ENCODE measurements at places on chromosomes 2 and 18. TPM values are rescaled to one million over a fixed set of nuclear protein-coding genes. Genes with fewer than 3 reads are reported as not detected.
A peak's percentile ranks its signal among the peaks of the same experiment; 100 is the strongest.

The CTLA4 gene
- polyA plus RNA-seq, result 0.09 TPM

The CDK5R2 gene
- 0.29 TPM for polyA plus RNA-seq

The SERPINB3 gene
- polyA plus RNA-seq, result not detected

The PARD3B gene
- polyA plus RNA-seq, result 6.8 TPM

DNA sequence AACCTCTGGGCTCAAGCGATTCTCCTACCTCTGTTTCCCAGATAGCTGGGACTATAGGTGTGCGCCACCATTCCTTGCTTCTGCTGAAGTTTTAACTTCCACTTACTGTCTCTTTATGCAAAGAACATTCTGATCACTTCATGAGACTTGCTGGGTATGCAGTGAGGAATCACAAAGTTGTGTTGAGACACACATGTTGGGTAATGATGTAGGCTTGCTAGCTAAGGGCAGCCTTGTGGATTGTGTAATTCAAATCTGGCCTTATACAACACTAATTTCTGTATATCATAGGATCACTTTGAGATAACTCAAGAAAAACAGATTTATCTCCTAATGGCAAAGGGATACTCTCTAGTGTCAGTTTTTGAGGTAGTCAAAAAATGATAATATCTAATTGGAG is 24.2 kb downstream of the XRCC5 start:
- DNase-seq, result no peak

DNA sequence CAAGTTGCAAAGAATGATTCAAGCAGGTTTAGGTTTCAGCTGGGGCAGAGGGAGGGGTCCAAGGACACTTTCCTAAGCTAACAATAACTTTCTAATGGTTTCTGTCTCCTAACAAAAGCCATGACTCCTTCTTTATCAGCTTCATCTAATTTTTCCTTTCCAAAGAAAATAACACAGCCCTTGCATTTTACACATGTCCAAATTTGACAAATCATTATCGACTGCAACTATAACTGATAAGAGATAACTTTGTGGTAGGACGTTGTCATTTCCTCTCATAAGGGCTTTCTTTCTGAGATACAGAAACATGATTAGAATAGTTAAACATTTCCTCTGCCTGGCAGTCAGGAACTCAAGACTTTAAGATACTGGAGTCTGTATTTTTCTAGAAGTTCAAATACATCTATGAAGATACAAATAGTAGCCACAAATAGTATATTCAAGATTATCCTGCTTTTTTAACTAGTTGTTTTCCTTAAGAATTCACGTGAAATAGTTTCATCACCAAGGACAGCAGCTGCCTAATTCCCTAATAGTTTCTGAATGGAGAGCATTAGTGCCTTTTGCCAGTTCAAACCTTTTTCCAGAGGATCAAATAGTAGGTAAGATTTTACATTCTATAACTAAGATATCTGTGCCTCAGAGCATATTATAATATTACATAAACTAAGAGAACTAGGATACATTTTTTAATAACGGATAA is 263.2 kb downstream of the EXOC6B start:
- no peak for DNase-seq

DNA sequence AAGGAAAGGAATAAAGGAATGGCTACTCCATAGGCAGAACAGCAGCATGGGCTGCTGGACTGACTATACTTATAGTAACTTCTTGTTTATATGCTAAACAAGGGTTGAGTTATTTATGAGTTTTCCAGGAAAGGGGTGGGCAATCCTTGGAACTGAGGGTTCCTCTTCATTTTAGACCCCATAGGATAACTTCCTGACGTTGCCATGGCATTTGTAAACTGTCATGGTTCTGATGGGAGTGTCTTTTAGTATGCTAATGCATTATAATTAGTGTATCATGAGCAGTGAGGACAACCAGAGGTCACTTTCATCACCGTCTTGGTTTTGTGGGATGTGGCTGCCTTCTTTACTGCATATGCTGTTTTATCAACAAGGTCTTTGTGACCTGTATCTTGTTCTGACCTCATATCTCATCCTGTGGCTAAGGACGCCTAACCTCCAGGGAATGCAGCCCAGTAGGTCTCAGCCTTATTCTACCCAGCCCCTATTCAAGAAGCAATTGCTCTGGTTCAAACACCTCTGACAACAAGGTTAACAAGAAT is 98.6 kb upstream of the CABLES1 start:
- DNase-seq, result no peak

DNA sequence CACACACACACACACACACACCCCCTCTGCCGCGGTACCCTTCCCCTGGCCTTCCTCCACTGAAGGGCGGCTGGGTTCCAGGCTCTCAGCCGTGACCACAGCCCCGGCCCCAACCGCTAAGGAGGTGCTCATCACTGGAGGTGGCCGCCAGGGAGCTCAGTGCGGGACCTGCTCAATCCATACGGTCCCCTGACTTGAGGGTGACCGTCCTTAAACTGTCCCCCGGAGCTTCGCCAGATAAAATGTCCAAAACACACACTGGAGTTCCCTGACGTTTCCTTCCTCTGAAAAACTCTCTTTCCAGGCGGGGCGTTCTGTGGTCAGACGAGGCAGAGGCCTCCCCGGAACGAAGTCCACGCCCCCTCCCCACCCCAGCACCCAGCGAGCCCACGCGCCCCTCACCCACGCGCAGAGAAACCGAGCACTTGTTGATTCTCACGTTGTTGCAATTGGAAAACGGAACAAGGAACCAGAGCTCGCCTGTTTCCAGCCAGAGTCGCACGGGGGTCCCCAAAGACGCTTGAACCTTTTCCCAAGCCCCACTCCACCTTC is 1.4 kb downstream of the MBP start:
- DNase-seq, result no peak

DNA sequence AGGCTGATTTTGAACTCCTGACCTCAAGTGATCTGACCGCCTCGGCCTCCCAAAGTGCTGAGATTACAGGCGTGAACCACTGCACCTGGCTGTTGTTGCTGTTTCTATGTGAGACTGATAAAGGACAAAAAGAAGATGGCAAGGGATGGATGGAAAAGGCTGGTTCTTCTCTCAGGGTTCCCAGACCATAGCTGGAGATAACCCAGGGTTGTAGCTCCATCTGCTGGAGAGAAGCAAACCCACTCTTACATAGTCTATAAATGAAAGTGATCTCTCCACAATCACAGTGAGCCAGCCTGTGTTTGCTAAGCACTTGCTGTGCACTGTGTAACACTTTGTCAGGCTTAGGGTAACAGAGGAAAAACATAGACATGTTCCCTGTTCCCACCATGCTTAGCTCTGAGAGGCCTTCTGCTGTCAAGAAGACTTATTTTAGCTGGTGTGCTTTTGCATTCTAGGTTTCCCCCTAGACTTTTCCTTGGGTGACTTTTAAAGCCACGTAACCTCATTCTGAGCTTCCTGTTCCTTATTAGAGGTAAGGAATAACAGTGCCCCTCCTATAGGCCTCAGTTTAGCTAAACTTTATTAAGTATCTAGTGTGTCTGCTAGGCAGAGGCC is 49.7 kb downstream of the LIMS1 start:
- DNase-seq, result peak; percentile 58

DNA sequence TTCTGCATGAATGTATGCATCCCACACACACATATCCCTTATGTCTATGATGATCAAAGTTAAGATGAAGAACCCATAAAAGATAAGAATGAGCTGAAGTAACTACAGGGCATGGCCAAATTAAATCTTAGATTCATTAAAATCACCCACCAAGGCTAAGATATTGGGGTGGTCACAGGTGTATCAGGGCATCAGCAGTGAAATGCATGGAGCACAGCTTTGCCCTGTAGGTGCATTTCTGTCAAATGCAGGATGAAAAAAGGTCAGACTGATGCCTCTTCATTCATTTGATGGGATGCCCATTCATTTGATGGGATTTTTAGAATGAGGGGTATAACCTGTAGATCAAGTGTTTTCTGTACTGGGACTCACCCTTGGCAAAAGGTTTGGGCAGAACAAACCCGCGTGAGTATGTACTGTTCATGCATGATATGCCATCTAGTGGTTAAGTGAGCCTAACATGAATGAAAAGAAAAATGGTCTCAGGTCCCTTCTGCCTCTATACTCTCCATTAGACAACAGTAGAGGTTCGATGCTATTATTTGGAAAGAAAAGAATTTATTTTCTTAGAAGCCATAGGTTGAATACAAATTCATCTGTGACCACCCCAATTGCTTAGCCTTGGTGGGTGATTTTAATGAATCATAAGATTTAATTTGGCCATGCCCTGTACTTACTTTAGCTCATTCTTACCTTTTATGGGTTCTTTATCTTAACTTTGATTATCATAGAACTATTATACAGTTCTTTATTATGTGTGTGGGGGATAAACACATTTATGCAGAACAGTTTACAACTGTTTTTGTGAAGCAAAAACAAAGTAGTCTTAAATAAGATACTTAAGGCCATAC is 43.2 kb upstream of the NOSTRIN start:
- peak; percentile 31 for DNase-seq

DNA sequence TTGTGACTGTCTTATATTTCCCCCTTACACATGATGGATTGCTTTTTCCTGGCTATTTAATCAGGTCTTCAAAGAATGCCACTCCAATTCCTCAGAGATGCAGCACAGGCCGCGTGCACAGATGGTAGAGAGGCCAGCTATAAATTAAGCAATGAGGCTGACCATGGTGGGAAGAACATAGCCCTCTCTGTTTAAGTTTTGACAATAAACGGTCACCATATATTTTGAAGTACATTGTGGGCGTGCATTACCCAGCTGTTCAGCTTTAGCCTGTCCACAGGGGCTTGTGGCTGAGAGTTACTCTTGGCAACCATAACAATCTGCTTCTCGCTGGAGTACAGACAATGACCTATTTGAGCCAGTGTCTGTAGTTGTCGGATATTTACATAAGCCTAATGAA is 730.8 kb downstream of the DCC start:
- DNase-seq, result no peak

- DNase-seq, result no peak
Observed at GRCh38 chr2:47016172-47016913, 100.7 kb upstream of the MCFD2 start.

DNA sequence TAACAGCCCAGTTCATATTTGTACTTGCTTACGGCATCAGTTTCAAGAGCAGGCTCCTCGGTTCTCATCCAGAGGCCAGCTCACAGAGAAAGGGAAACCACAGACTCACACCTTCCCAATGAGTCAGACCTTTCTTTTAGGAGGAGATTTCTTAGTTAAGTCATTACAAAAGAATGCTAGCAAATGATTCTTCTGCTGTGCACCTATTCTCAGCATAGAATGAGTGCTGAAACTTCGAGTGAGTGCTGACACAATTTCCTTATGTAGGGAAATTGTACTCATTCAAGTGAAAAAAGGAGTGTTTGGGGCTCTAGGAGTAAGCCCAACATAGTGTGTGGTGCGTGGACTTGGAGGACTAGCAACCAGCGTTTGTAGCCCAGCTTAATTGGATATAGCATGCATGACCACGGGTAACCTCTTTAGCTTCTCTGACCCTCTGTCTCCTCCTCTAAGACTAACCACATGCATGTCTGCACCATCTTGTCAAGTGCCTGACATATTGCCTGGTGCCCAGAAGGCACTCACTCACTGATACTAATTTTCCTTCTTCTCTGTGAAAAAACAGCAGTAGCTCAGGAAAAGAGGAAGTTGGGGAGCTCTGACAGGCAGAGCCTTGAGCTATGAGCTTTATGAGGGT is 87.0 kb downstream of the ALPK2 start:
- no peak for DNase-seq

GRCh38 chr18:56563568-56563967 is 74.8 kb downstream of the TXNL1 start:
- DNase-seq, result no peak

GRCh38 chr2:113686537-113686936 is 59.5 kb downstream of the RABL2A start:
- DNase-seq, result no peak

DNA sequence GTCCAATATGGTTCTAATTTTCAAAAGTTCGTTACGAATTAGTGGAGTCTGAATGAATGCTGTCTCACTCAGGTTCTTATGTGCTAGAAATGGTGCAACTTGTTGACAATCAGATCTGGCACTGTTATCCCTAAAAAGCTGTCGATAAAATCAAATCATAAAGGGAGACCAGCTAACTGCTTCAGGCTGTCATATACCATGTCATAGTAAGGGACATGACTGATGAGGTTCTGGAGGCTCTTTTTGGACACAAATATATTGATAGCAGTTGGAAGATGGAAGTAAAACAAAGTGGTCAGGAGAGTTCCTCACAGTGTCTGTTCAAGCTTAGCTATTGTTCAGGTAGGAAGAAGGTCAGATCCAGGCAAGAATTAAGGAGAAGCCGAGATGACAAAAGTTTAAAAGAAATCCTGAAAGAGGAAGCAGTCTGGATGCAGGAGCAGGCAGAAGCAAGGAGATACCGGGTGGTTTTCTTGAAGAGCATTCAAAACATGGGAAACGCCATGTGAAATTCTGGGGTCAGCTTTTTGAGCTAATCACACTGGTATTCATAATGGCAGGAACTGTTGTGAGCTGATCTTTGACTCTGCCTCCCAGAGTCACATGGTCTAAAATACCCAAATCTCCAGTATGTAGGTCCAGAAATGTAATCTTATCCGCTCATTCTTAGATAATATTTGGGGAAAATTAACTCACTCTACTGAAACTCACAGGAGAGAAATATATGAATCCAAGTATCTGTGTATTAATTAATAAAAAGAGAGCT is 9.4 kb upstream of the CAVIN2 start:
- no peak for DNase-seq

- no peak for DNase-seq
Observed at GRCh38 chr2:170816504-170817092, at the start of gene GAD1. Gene GAD1, plus strand, starts transcription at chr2:170816887. Its CDS starts 1,705 bp downstream, at chr2:170818592.

DNA sequence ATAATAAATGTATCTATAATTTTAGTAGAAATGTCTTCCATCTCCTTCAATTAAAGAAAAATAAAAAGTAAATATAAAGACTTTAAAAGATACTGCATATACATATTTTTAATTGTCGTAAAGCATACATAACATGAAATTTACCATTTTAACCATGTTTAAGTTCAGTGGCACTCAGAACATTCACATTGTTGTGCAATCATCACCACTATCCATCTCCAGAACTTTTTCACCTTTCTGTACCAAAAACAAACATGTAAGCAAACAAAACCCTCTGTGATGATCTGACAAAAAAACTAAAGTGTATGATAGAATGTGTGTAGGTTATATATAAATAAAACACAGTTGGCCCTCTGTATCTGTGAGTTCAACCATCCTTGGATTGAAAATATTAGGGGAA is 13.4 kb upstream of the DCTN1 start:
- no peak for DNase-seq

DNA sequence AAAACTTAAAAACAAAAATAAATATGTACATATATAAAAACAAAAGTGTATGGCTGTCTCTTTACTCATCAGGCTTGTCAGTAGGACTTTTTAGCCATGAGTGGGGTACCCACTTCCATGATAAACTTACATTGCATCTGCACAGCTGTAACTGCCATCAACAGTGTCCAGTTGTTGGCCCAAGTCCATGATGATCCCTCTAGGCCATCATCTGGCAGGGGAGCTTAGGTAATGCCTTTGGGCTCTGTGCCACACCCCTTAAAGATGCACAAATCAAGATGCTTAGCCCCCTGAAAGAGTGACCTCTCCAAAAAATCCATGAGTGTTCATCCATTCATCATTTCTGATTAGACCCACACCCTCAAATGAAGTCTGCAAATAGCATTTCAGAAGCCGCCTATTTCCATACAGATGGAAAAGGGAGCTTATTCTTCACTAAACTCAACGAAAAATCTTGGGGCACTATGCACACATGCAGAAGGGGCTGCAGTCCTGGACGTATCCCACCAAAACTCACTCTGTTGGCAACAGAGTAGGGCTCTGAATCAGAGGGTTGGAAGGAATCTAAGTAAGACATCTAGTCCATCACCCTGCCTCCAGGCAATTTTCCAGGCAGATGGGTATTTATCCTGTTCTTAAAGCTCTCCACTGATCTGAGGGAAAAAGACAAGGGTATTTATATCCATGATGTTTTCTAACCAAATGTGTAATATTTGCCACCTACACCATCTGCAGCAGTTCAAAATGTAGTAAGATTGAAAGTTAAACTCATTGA is 691.0 kb downstream of the ZEB2 start:
- no peak for DNase-seq
